ENCODE measurements at places on chromosomes 4 and X. TPM values are rescaled to one million over a fixed set of nuclear protein-coding genes. Genes with fewer than 3 reads are reported as not detected.

- no peak for DNase-seq
Observed at GRCh38 chr4:77009511-77010115, 60.1 kb downstream of the SEPTIN11 start.

DNA sequence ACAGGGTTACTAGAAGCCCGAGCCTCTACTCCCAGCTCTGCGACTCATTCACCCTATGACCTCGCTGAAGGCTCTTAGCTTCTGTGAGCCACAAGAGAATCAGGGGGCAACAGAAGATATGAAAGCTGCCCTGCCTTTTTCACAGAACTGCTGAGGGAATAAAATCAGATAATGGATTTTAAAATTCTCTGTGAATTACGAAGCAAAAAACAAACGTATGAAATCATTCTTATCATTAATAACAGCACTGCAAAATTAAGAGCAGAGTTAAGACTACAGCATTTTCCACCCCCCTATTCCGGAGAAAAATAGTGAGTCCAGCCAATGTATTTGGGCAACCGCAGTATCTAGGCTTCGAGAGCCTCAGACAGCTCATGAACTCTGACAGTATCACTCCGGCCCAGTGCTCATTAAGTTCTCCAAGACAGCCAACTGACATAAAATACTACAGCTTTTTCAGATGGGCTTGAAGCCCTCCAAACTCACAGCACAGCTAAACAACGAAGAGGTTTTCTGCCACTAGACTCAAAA is 33.4 kb downstream of the AFAP1 start:
- DNase-seq = no peak

DNA sequence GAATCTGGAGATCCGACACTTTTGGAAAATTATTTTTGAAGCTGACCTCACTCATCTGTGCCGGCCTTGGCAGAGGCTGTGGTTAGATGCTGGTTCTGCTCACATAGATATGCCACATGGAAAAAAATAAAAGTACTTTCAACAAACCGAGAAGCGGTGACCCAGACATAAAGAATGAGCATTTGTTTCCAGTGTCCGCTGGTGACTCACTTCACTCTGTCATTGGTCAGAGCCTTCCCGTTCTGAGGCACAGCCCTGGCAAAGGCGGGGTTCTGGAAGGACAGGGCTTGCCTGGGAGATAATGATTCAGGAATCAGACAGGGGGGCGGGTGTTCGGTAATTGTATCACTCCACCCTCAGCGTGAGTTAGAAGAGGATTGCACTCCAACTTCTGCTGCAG is 172.4 kb upstream of the MXRA5 start:
- DNase-seq = peak; percentile 23

- no peak for DNase-seq
Observed at GRCh38 chr4:28227764-28228163, 1367.1 kb downstream of the STIM2 start.

- DNase-seq = no peak
Observed at GRCh38 chr4:184647266-184648053, 1.8 kb downstream of the CASP3 start.

DNA sequence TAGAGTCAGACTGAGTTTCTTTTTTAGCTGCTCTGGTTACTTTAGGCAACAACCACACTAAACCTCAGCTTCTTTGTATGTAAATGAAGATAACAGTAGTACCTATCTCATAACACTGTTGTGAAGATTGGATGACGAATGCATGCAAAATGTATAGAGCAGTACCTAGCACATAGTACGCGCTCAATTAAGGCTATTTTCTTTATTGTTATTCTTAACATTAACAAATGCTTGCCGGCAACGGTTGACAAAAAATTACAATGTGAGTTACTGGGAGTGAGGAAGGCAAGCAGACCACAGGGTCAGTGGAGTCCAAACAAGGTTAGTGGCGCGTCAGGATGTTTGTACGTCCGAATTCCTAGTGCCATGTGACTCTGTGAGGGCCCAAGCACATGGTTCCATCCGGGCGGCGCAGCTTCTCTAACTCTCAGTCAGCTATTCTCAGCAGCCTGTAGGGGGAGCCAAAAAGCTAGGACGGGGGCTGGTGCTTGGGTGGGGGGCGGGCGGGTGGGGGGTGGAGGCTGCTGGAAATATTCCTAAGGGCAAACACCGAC is 821 bp upstream of the NALF2 start:
- no peak for DNase-seq

GRCh38 chr4:4792466-4792865 is 67.0 kb upstream of the MSX1 start:
- DNase-seq = no peak

DNA sequence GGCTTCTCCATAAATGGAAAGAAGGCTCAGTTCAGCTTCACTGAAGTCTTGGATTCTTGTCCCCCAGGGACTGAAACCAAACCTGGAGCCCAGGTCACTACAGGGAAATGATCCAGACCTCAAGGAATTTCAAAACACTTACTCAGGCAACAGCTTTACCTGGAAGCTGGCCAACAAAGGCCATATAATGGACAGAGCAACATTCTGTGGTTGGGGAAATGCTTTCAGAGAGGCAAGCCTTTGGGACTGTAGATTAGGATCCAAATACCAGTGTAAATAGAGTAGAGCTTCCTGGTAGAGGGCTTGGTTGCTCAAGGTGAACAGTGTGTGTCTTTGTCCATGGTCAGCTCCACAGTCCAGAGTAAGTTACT is 57.0 kb upstream of the PROM1 start:
- peak; percentile 61 for DNase-seq

The GLUD2 gene
- 0.25 TPM for total RNA-seq

The UGT2A1 gene
- not detected for total RNA-seq

The CT83 gene
- total RNA-seq = not detected

DNA sequence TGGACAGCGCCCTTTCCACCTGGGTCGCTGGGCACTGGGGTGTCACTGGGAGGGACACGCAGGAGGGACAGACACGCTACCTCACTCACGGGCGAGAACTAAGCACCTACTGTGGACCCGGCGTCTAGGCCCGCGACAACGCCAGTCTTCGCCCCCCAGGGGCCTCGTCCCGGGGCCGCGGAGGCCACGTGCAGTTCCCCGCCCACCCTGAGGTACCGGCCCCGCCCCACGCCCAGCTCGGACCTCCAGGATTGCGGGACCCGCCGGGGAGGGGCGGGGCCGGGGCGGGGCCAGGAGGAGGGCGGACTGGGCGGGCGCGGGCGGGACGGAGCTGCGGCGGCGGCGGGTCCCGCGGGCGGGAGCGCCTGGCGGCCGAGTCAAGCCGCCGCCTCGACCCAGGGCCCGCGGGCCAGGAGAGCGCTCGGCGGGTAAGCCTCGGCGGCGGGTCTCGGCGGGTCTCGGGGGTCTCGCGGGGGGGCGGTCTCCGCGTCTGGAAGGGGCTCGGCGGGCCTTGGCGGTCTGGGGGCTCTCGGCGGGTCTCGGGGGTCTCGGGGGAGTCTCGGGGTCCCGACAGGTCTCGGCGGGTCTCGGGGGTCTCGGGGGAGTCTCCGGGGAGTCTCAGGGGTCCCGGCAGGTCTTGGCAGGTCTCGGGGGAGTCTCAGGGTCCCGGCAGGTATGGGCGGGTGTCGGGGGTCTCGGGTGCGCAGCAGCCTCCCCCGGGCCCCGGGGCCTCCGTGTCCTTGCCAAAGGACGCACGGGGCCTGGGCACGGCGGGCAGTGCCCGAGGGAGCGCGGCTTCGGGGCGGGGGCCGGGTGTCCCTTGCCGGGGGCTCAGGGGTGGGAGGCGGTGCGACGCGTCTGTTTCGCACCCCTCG is at the start of gene SH3BP2:
SH3BP2 (plus strand) TSS at position 375 of the 875 bp plus-strand sequence. CDS start 27,533 bp downstream, outside the sequence.
- no peak for DNase-seq

DNA sequence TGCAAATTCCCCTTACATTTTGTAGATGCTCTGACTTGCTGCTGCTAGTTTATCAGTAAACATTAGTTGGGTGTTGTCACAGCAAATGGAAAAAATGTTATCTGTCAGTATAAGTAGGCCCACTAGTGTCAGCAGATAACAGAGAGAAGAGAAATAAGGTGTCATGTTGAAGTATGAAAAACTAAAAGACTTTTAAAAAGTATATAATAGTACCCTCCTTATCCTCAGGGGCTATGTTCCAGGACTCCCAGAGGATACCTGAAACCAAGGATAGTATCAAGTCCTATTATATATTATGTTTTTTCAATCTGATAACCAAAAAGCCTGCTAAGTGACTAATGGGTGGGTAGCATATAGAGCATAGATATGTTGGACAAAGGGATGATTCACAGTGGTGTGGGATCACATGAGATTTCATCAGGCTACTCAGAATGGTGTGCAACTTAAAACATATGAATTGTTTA is 11.6 kb upstream of the BMP2K start:
- DNase-seq = peak; percentile 33

DNA sequence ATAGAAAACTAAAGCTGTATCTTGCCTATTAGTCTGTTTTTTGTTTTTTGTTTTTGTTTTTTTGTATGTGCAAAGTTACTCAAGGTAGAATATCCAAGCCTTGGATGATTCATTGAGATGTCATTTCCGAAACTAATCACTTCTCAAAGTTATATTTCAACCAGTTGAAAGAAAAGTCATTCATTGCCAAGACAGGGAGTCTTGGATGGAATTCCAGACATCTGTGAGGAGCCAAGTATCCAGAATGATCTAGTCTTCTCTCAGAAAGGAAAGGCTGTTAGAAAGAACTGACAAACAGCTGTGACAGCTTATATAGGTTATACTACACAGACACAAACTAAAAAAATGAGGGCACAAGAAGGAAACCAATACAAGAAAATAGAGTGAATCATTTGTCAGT is 141.1 kb upstream of the NDST3 start:
- DNase-seq = peak; percentile 41

DNA sequence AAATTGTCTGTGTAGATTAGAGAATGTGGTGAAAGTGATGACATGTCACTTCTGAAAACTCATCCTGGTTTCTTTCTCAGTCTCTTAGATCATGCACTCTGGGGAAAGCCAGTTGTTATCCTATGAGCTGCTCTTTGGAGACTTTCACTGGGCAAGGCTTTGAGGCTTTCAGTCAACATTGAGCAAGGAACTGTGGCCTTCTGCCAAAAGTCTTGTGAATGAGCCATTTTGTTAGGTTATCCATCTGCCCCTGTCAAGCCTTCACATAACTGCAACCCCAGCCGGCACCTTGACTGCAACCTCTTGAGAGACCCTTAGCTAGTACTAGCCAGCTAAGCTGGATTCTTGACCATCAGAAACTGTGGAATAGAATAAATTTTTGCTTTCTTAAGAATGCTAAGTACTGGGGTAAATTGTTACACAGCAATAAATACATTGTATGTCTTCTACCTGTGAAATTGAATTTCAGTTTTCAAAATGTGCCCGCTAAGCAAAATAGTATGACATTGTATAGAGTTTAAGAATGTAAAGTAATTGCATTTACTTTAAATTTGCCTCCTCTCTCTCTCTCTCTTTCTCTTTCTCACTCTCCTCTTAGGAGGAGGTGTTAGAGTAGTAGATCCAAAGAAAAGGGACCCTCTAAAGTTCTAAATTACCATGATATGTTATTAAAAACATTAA is 1273.0 kb downstream of the RAPGEF2 start:
- DNase-seq = no peak

GRCh38 chrX:153609917-153610835 is 11.2 kb upstream of the CCNQ start:
- DNase-seq = peak; percentile 10

GRCh38 chr4:184613405-184613804 is 35.8 kb downstream of the CASP3 start:
- DNase-seq = no peak

The MAMLD1 gene
- 1.3 TPM for total RNA-seq

The CCDC158 gene
- not detected for total RNA-seq

The HTR2C gene
- total RNA-seq = not detected

The SASH3 gene
- not detected for total RNA-seq

DNA sequence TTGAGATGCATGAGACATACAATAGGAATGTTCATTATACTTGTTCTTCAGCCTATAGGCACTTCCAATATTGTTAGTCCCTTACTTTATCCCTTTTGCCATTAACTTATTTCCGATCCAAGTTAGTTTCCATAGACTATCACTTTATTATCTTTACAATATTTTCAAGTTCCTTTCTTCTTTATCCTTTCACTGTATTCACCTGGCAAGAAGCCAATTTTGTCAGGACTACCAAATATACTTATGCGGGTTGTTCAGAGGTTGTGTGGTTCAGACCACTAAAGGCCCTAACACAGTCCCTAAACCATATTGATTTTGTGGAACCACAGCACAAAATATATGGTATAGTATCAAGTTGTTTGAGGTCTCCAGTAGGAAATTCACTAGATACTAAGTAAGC is 245.0 kb upstream of the HTR2C start:
- DNase-seq = no peak

DNA sequence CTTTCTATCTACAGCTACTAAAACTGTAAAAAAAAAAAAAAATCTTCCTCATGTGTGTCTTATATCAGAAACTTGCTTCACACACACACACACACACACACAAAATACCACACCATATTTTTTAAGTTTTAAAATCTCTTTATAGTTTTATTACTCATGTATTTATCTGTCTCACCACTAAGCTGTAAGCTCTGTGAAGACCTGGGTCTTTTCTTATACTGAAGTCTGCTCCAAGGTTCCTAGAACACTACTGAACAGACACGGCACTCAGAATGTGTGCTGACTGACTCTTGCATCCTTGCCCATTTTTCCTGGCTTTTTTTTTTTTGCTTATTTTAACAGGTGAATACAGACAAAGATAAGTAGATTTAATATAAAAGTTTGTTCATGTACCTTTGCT is 135.6 kb upstream of the CXXC4 start:
- DNase-seq = no peak

The SORBS2 gene
- 1.9 TPM for total RNA-seq

DNA sequence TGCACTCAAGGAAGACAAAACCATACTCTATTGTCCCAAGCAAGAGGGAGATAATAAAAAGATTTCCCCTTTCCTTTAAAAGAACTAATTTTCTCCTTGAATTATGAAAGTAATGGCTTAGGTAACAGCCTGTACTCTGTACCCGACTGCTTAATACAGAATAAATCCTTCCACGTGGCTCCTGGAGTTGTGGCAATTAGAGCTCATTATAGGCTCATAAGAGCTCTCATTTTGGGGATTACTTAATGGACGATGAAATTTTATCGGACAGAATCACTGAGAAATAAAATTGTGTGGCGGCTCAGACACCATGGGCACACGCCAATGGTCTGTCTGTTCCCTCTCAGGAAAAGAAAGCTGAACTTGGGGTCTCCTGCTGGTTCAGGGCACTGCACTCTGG is 2.8 kb upstream of the GSX2 start:
- DNase-seq = no peak

The MANBA gene
- total RNA-seq = 18.7 TPM

- DNase-seq = peak; percentile 64
Observed at GRCh38 chrX:48891402-48892288, 5.9 kb downstream of the TIMM17B start.
